ENCODE measurements at places on chromosomes 7 and 10.
A peak's percentile ranks its signal among the peaks of the same experiment; 100 is the strongest.

- no peak for DNase-seq
Measured at GRCh38 chr7:23405240-23405618, 65.1 kb downstream of the IGF2BP3 start.

GRCh38 chr7:77565917-77566316 is 28.8 kb downstream of the PTPN12 start:
- peak; percentile 46 for DNase-seq

GRCh38 chr7:121901026-121901425 is 28.1 kb downstream of the PTPRZ1 start:
- DNase-seq = no peak

DNA sequence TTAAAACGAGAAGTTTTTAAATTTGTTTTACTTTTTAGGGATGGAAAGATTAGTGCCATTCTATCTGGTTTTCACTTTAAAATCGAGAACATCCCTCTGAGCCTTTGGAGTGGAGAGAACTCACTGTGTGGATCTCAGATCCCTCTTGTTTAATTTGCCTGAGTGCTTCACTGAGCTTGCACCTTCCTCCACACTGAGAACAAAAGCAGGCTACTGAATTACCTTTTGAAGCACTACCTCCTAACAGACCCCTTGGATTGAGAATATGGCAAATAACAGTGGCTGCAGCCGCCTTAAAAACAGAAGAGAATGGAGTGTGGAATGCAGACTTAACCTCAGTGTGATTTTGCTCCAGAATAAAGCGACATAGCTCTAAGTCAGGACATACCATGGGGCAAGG is 204.7 kb downstream of the CNTNAP2 start:
- DNase-seq = no peak

DNA sequence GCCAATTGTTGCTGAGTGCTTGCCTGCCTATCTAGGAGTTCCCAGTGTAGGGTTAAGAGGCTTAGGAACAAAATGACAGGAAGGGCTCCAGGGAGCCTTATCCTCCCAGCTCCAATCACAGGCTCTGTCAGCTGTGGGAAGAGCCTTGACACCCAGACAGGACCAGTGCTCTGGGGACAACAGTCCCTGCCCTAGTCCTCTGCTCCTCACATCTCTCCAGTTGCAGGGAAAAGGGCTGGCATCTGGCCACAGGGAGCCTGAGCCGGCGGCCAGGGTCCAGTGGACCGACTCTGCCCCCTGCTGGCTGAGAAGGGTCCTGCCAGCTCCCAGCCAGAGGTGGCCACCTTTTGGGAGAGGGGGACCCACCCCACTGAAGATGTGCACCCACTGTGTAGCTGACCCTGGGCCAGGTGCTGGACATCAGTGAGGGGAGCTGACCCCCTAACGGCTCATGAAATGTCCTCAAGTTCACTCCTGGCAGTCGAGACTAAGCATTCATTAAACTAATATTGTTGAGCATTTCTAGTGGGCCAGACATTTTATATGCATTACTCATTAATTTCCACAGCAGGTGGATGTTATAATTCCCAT is 17.6 kb downstream of the DNAJB12 start:
- peak; percentile 65 for DNase-seq

DNA sequence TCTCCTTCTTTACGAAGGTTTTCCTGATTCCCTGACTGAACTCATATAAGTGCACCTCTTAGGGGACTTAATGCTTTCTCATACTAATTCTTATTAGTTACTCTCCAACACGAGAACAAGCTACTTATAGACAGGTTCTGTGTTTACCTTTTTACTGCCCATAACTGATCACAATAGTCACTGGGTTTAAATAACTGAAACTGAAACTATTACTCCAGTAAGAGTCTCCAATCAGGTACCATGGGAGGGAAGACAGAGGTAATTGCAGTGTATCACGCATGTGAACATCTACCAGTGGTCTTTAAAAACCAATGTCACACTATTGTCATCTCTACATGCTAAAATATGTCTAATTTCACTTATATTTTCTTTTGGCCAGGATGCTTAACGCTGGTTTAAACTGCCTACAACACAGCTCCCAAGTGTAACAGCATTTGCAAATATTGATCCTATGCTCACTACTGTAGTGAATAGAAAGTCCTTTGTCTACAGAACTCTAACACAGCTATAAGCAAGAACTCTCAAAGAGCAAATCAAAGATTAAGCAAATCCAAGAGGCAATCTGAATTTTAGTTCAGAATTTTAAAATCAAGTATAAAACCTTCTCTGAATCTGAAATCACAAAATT is 3.6 kb downstream of the GDI2 start:
- DNase-seq = peak; percentile 25

- DNase-seq = no peak
Measured at GRCh38 chr7:29976673-29977415, 12.8 kb downstream of the SCRN1 start.

- no peak for DNase-seq
Measured at GRCh38 chr7:290554-291372, 793 bp downstream of the FOXL3 start.

GRCh38 chr7:151710646-151711434 is 166.1 kb downstream of the PRKAG2 start:
- no peak for DNase-seq

GRCh38 chr7:12524794-12525386 is 45.6 kb upstream of the SCIN start:
- DNase-seq = no peak

DNA sequence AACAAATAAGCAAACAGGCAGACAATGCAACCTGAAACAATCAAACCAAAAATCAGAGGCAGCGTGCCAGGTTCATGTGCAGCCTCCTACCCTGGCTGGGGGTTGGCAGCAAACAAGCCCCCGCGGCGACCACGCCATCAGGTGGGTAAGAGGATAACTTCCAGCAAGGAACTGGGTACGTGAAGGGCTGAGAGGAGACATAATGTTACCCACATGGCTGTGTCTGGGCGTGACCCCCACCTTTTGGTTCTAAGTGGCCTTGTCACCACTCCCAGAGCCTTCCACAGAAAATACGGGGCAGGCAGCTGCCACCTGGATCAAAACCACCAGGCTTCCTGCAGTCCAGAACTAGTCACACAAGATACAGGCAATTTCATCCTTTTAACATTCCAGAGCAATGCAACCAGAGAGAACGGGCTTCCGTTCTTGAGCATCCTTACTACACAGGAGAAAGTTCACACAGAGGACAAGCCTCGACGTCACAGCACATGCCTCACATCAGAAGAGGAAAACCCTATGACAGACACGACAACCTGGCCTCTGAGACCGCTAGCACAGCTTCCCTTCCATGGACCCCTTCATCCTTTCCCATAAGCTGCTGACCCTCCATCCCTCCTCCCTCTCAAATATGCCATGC is 171.0 kb downstream of the GRID1 start:
- DNase-seq = no peak

DNA sequence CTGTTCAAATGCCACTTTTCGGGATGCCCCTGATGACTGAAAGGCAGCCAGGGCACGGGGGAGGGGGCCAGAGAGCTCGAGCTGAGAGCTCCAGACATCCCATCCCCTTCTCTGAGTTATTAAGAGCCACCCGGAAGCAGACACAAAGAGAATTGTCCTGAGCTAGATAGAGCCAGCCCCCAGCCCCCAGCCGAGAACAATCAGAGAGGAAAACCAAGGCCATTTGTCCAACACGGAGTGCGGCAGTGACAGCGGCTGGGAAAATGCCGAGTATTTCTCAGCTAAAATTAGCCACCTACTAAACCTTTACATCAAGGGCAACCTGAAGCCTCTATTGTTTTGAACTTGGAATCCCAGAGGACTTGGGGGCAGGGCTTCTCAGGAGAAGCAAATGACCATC is 51.0 kb downstream of the UNC5B start:
- no peak for DNase-seq

DNA sequence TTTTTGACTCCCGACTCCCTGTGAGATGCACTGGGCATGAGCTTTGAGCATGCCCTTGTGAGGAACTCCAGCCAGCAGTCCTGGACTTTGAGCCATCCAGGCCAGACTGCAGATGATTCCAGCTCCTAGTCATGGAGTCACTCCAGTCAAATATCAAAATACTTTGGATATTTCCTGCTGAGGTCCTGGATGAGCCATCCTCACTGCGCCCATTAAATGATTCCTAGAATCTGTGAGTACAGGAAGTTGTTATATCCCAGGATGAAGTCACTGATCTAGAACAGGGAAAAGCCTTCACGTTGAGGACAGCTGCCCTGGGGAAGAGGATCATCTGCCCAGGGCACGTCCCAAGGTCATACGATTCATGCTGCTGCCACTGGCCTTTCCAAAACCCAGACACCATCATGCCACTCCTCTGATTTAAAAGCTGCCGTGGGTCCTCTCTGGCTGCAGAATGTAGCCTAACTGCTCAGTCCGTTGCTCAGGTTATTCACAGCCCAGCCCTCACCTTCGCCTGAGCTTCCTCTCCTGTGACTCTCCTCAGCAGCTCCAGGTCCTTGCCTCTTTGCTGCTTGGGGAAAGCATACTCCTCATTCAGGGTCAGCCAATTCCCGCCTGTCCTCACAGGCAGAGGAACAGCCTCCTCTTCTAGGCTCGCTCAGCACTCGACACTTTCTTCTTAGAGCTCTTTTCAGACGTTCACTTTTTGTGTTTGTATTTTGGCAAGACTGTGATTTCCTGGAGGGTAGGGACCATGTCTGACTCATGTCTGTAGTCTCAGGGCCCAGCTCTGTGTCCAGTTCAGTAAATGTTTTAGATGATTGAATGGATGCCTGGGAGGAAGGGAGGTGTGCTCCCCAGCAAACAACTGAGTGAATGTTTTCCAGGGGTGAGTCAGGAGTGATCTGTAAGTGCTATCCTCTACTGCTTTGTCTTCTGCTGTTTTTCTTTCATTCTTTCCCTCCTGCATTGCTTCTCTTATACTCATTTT is 157.8 kb downstream of the SNX10 start:
- no peak for DNase-seq

GRCh38 chr7:99380823-99381663 is 6.5 kb downstream of the ARPC1B start:
- peak; percentile 87 for DNase-seq

GRCh38 chr7:21355406-21355874 is 72.4 kb upstream of the SP4 start:
- DNase-seq = peak; percentile 81

DNA sequence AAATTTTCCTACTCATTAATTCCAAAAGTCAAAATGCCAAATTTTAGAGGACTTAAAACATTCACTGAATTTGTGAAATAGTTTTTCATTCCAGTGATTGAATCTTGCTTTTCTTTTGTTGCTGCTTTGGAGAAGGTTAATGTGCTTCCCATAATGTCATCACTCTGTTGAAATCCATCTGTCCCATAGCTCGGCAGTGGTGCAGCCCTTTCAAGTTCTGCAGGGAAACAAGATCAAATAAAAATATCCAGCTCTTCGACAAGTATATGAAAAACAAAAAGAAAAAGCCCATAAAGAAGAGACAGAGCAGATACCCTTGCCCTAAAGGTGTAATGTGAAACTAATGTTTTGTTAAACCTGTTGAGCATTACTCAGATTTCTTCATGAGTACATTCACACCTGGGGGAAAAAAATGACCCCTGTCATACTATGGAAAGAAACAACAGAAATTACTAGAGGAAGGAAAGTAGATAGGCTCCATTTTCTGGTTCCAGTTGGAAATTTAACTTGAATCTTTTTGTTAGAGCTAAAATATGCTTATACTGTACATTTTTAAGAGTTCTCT is 35.1 kb downstream of the AGR3 start:
- no peak for DNase-seq

- peak; percentile 79 for DNase-seq
Measured at GRCh38 chr10:112375721-112376395, 1.9 kb downstream of the ACSL5 start.

- no peak for DNase-seq
Measured at GRCh38 chr7:23618241-23618640, 21.1 kb downstream of the CCDC126 start.

- DNase-seq = no peak
Measured at GRCh38 chr10:124588736-124589490, 127.3 kb downstream of the LHPP start.

- DNase-seq = no peak
Measured at GRCh38 chr7:13508586-13508985, 480.9 kb downstream of the ETV1 start.

- DNase-seq = no peak
Measured at GRCh38 chr7:151722533-151722932, 154.4 kb downstream of the PRKAG2 start.

DNA sequence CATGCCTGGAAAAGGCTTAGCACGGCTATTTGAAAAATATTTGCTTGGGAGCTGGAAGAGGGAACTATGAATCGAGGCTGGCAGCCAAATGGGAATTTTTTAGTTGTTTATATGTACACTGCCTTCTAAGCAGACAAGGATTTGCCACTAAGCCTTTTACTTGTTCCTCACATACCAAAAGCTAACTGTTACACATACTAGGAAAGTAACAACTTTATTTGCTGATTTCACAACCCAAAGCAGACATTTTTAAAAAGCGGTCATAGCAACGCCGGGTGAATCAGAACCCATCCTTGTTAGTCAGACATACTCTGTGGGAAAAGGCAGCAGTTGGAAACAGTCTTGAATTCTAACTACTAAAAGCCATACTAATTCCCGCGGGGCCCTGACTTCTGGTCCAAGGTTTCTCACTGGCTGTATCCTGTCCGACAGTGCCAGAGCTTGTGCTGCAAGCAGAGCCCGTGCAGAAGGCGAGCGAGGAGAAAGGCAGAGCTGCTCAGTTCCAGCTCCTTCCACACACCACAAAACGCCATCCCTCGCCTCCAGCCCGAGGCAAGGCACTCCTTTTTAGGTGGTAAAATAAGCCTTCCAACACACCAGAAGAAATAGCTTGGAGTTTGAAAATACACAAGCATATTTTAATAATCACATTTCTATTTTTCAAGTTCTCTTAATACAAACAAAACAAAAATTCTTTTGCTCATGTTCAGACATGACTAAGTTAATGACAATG is 89.2 kb downstream of the RNF216 start:
- DNase-seq = no peak

DNA sequence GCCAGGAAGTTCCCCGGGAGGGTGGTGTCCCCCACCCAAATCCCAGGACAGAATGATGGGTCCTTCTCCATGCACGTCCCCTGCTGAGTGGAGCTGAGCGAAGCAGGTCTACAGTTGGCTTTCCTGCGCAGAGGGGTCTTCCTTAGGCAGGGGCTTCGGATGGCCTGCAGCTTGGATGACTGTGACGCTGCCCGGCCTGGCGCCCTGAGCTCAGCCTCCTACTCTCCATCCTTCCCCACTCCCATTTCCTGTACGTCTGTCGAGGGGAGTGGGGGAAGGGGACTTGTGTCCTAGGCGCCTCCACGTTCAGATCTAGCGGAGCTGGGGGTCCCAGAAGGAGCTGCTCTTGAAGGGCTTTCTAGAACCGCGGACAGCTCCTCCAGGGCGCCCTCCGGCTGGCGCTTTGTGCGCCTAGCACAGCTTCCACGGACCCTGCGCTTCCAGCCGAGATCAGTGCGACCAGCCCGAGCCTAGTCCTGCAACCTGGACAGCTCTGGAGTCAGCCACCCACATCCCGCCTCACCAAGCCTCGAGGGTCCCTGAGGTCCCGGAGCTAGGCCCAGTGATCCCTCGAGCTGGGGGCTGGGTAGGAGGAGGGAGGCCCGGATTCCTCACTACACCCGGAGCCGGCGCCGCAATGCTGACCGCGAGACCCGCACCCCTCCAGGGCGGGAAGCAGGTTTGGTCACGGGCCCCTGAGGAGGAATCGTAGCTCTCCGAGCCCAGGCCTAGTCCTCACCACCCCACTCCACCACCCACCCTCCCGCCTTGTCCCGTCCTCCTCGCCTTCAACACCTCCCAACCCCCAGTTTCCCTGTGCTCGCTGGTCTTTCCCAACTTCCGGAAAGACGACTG is 1.9 kb downstream of the GRID1 start:
- no peak for DNase-seq

Measured in immature natural killer cell (primary cell).